ENCODE measurements at places on chromosomes 6 and 20. TPM values are rescaled to one million over a fixed set of nuclear protein-coding genes. Genes with fewer than 3 reads are reported as not detected.
A peak's percentile ranks its signal among the peaks of the same experiment; 100 is the strongest.

DNA sequence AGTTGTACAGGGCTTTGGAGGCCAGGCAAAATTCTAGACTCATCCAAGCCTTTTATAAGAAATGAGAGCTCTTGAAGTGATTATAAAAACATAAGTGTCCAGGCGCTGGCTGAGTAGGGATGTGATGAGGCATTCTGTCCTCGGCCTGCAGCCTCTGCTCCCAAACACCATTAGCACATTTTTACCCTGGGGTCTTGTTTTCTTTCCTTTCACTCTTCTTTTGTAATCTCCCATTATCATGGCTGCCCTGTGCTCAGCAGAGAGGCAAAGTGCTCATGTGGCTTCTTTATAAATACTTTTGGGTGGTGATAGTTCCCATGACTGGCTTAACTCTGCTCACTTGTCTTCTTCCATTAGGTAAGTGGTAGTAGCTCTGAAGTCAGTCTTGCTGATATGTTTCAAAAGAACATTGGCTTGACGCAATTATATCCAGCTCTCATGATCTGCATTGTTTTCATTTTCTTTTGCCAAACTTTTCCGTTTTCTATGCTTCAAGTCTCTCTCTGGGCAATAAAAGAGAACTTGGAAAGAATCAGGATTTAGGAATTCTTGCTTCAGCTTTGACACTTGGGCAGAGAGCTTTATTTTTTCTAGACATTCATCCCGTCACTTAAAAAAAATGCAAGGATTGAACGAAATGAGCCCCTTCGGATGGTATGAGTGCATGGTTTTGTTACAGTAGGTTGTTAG, 61.1 kb downstream of the CAP2 start:
- DNase-seq, result no peak

DNA sequence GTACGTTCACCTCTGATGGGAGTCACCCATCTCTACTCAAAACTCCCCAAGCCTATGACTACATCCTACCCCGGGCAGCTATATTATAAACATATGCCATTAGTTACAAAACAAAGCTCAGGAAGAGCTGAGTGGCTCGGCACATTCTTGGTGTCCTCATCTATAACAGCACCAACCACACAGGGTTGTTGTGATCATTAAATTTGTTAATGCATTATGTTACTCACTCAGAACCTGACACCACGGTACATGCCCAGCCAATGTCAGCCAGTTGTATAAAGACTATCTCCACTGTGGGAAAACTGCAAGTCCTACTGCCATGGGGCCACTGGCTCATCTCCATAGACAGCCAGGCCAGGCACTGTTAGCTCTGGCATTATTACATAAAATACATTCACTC, 7.7 kb downstream of the CDK5RAP1 start:
- DNase-seq, result no peak

GRCh38 chr20:63053432-63054102, 46.8 kb upstream of the BHLHE23 start:
- peak; percentile 7 for DNase-seq

- DNase-seq, result no peak
These were observed 1.5 kb downstream of the COL21A1 start for GRCh38 chr6:56245903-56246351.

DNA sequence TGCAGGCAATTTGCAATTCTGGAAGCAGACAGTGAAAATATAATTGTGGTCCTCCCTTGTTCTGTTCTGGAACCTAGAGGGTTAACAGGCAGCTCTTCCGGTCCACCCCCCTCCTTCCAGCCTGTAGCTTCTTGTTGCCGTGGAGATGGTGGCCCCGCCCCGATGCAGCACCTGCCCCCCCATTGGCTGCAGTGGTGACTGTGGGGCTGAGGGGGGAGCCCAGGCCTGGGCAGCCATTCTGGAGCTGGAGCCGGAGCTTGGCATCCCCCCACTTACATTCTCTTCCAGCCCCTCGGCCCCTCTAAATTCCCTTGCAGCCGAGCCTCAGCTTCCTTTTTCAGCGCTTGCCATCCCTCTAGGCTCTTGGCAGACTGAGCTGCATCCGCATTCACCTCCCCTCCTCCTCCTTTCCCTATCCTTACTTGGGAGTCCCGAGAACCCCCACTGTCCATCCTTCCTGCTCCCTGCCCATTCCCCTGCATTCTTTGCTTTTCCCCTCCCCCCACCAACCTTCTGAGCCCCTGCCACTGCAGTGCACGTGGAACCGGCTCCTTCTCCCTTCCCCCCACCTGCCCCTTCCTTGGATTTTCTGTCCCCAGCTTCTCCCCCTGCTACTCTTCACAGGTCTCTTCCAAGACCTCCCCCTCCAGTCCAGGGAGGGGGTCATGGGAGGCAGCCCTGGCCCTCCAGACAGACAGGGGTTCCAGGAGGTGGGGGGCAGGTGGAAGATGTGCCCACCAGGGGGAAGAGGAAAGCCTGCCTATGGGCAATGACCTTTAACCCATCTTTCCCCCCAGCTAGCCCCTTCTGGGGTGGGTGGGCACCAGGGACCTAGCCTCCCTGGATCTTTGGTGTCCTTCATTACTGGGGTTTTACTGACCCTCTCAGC, 11.4 kb downstream of the SYNGAP1 start:
- peak; percentile 47 for DNase-seq

DNA sequence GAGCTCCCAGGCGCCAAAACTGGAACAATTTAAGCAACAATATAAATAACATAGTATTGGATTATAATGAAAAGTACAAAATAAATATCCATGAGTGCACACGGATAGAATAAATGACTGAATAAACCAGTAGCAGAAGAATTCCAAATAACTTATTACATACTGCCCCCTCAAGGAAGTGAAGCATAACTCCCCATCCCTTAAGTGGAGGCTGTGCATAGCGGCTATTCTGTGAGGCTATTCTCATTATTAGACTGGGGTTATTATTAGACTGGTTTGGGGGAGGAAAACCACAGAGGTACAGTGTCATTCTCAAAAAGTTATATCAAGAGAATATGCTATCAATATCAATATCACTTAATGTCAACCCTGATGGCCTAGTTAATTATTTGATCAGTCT, 94.4 kb upstream of the SIRPA start:
- DNase-seq, result no peak

GRCh38 chr20:59356662-59357165, 56.3 kb downstream of the EDN3 start:
- no peak for DNase-seq

DNA sequence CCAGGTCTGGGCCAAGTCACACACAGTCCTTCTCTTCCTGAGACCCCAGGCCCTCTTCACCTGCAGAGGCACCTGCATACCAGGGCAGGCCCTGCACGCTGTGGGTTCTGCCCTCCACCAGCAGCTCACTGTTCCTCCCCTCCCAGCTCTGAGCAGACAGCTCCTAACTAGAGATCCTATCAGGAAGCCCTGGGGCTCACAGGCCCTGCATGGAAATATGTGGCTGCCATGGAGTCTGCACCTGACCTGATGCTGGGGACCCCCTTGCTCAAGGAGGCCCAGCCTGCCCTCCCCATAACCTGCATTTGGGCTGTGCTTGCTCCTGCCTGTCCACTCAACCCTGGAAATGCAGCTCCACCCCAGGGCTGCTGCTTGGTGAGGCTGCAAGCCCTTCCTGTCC, 14.6 kb upstream of the HLA-G start:
- DNase-seq, result no peak

DNA sequence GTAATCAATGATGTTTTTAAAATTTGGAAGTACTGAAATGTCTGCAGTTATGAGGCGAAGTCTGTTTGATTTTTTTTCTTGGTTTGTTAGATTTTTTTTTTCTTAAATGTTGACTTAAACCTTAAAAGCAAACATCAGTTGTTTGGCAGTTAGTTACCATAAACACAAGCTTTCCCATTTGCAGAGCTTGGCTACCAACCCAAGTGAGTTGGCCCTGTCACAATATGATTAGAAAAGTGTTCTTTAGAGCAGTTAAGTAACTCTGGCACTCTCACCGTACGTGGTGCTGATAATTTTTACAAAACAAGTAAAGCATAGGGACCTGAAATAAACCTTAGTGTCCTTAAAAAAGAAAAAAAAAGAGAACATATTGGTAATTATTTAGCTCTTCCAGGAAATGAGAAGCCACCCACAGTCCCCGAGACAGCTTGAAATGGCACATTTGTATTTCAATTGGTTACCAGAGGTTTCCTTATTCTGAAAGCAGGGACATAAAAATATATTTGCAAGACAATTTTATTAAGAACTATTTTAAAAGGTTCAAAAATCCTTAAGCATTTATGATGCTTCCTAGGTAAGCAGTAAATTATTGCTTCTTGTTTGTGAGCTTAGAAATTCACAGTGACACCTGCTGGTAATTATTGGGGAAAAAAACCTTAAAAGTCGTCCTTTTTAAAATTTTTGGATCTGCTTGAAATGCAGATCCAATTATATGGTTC, 3.9 kb downstream of the HEY2 start:
- no peak for DNase-seq

DNA sequence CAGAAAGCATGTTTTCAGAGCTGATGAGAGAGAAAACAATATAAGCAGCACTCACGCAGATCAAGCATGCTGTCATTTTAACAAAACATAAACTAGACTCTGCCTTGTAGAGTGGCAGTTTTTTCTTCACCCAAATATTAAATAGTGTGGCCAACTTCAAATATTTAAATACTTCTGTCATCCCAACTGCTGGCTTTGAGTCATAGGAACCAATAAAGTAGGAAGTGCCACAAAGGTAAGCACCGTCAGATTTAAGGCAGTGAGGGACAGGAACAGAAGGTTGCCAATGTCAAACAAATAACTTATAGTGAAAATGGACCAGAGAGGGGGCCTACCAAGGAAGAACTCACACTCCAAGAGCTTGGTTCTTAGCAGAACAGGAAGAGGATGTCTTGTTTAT, 222.2 kb downstream of the PKHD1 start:
- DNase-seq, result no peak

- DNase-seq, result peak; percentile 81
These were observed 17.4 kb downstream of the PIGT start for GRCh38 chr20:45433316-45433715.

DNA sequence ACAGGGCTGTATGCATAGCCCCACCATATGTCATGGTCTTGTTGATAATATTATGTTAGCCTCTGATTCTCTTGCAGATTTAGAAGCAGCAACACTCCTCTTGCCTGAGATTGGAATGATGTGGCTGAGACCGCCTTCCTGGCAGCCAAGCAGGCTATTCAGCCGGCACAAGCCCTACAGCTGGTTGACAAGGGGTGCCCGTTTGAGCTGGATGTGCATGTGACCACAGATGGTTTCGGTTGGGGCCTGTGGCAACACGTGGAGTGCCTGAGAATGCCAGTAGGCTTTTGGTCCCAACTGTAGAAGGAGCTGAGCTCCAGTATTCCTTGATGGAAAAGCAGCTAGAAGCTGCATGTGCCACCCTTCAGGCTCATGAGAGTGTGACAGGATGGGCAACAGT, 303.6 kb upstream of the POU3F2 start:
- no peak for DNase-seq

GRCh38 chr6:128394167-128394566, 126.2 kb downstream of the PTPRK start:
- DNase-seq, result no peak

- DNase-seq, result no peak
These were observed 15.5 kb downstream of the COL9A3 start for GRCh38 chr20:62832212-62832922.

GRCh38 chr6:157710604-157711003, 112.4 kb upstream of the SNX9 start:
- DNase-seq, result no peak

DNA sequence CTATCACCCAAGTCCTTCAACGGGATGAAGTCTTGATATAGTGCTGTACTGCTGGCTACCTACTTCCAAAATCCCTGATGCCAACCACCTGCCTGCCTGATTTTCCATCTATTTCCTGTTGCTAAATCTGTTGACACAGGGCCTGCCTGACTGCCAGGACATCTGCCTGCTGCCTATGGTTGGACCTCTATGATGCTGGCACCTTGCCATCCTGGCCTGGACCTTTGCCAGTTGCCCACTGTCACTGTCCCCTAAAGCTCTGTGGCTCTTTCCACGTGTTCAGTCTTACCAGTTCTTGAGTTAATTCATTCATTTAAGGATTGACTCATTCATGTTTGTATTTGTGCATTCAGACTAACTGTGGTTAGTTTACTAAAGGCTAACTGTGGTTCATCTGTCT, 9.2 kb upstream of the RGS17 start:
- DNase-seq, result no peak

- DNase-seq, result no peak
These were observed 220.0 kb downstream of the ANKRD60 start for GRCh38 chr20:58008413-58008812.

- DNase-seq, result peak; percentile 41
These were observed 482 bp downstream of the DDR1 start for GRCh38 chr6:30884521-30885480.

DNA sequence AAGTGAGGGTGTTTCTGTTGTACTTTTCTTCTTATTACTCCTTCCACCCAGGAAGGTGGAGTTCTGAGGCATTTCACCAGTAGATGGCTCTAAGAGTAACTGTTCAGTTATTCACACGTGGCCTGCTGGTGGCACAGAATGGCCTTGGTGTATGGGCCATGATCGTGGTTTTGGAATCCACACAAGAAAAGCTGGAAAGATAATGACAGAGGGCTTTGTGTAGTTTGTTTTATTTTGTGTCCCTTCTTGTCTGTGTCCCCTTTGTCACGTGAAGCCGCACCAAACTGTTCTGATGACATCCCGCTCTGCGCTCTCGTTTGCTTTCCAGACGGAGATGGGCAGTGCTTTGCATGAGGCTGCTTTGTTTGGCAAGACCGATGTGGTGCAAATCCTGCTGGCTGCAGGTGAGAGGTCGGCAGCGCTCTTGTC, 93.4 kb downstream of the ANKS1A start:
- no peak for DNase-seq

DNA sequence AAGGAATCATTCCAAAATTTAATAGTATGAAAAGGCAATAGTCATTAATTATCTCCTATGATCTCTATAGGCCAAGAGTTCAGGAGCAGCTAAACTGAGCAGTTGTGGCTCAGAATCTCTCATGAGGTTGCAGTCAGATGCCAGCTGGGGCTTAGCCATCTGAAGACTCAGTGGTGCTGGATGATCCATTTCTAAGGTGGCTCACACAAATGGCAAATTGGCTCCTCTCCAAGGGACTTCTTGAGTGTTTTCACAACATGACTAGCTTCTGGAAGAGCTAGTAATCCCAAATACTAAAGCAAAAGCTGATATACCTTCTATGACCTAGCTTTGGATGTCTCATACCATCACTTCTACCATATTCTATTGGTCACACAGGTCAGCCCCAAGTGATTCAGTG, 104.2 kb downstream of the HAO1 start:
- no peak for DNase-seq

SYCP2 gene
- 1.0 TPM for total RNA-seq

TMEM151B gene
- not detected for total RNA-seq

CFAP206 gene
- 0.11 TPM for total RNA-seq

BAK1 gene
- 19.7 TPM for total RNA-seq

BTN3A1 gene
- total RNA-seq, result 9.7 TPM

CST5 gene
- not detected for total RNA-seq

DSE gene
- total RNA-seq, result 14.0 TPM
